Jurkat, Clone E6-1 (cell line): ENCODE measurements at places on chromosomes 5 and 9.
A peak's percentile ranks its signal among the peaks of the same experiment; 100 is the strongest.

DNA sequence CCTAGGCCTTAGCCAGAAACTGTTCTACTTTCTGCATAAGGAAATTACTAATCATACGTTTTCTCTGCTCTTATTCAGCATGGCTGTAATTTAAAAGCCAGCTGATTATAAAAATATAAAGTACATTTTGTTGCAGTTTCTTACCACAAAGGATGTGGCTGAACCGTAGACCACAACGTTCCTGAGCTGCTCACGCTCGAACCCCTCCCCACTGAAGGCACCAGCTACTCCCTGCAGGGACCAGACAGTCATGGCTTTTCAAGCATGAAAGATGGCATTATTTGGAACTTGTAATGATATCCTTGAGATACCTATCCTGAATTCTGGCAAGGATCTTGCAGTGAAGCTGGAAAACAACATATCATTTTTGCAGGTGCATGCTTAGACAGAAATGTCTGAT lies 91.8 kb upstream of the DMRT1 start:
- DNase-seq = peak; percentile 94

DNA sequence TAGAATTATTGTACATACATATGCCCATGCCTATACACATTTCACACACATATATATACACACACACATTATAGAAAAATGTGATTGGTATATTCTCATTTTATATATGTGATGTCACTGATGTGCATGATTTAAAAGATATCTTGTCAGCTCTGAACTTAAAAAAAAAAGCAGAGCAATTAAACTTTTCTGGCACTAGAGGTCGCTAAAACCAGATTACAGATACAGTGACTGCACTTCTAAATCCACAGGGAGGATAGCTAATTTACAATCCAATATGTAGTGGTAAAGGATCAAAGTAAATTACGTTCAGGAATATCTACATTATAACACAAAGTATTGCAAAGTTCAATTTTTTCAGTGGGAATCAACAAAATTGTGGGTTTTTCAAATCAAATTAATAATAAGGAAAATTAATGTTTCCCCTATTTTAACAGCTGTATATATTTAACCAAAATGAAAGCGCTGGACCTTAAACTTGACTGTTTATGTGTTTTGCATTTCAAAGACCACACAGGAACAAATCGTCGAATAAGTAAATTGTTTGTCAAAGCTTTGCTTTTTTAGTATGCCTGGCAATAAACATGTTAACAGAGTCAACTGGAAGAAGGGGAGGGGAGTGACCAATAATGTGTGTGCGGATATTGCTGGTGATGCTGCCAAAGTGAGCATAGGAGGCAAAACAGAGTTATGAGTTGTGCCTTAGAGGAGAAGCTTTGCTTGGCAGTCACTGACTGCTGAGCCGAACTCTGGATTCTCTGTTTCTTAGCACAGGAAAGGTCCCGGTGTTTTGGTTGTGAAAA lies 1201.4 kb upstream of the C9orf72 start:
- peak; percentile 33 for DNase-seq

- no peak for DNase-seq
Measured at GRCh38 chr5:12675959-12676358, 771.7 kb upstream of the CTNND2 start.

DNA sequence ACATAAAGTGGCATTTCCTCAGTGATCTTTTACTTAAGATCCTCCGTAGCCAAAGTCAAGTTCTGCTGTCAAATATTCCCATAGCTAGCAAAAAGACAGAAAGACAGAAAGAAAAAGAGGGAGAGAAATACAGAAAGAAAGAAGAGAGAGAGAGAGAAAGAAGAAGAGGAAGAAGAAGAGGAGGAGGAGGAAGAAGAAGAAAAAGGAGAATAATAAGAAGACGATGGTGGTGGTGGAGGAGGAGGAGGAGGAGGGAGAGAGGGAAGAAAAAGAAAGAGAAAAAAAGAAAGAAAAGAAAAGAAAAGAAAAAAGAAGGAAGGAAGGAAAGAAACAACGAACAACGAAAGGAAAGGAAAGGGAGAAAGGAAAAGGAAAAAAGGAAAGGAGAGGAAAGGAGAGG lies 54.1 kb downstream of the FAT2 start:
- DNase-seq = no peak

GRCh38 chr9:16120231-16120641 lies 567.4 kb downstream of the CCDC171 start:
- no peak for DNase-seq

GRCh38 chr9:92003308-92004044 lies 53.4 kb upstream of the ROR2 start:
- no peak for DNase-seq

- no peak for DNase-seq
Measured at GRCh38 chr5:131206772-131207171, 36.0 kb downstream of the LYRM7 start.

DNA sequence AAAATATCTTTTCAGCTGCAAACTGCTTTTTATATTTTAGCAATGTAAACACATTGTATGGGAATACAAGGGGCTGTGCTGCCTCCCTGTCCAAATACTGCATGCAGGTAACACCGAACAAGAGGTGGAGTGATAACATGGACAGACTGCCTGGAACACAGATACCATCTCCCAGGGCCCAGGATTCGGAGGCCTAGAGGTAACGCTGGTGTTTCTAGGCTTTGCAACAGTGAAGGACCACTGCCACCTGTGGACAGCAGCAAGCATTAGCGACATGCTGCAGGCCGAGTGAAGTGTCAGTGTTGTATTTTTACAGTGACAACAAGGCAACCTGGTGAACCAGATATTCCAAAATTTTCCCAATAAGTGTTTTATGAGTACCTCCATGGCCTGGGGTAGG lies 379.1 kb downstream of the DMRT2 start:
- no peak for DNase-seq

DNA sequence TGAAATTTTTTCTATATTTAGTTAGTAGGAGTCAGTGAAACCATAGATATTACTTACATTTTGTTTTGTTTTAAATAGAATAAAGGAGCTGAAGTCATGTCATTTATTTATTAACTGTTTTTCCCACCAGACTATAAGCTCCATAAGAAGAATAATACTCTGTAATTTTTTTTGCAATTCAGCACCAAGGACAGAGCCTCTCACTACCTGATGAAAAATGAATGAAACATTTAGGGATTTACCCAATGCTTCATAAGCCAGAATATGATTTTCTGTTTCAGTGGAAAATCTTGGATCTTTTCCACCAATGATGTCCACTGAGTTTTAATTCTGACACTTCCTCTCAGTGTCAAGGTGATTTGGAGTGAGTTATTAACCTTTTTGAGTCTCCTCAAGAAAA lies 624.9 kb upstream of the GRAMD2B start:
- peak; percentile 12 for DNase-seq

DNA sequence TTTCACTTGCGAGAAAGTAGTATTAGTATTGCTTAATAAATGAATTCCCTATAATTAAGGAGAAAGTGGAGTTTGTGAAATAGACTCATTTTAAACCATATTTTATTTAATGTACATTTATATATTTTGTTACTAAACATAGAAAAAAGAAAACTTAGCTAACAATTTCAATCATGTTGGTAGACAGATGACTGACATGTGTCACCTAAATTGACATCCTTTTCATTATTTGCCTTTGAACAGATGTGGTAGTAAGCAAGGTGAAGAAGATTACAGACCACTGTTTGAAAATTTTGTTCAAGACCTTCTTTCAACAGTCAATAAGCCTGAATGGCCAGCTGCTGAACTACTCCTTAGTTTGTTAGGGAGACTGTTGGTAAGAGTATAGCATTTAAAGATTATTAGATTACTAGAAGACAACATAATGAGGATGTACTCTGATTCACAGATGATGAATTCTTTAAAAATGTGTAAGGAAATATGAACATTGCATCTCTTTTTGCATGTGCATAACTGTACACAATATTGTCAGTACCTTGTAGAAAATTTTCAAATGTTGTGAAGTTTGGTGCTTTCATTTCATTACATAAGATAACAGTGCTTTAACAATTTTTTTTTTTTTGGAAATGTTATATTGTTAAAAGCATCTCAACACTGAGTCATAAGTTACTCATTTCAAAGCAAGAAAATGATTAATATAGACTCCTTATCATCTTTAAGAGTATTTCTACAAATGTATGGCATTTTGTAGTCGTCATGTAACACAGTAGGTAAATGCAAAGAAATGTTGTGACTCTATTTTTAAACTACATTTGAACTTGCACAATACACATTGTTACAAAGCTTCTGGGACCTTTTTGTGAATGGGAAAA lies 139.5 kb downstream of the NIPBL start:
- no peak for DNase-seq

DNA sequence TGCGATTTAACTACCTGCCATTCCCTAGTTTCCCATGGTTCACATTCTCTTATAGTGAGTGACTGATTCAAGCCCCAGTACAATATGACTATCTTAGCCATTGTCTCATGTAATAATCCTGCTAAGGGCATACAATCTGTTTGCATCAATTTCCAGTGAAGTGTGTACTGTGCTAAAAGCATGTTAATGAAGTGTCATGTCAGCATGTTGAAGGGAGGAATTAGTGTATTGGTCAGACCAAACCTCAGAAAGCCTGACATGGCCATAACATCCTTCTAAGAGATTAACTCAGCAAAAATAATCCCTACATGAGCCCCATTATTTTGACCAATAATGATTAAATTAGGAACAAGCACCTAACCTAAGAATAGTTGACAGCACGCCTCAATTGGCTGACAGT lies 442.4 kb downstream of the ENC1 start:
- no peak for DNase-seq

DNA sequence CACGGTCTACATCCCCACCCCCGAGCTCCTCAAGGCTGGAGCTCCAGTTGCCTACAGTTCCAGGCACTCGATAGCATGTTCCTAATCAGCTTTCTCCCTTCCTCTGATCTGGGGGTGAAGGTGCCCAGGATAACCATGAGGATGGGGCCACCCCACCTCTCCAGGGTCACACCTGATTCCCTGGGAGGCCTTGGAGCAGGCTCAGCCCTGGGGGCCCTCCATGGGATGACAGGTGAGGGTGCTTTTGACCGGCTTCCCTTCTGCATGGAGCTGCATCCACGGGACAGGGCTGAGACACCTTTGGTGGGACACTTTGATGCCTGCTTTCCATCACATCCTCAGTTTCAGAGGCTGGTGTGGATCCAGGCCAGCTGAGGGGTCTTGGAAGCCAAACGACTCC lies 28.6 kb downstream of the GADD45G start:
- no peak for DNase-seq

GRCh38 chr9:131180454-131180853 lies 55.1 kb downstream of the NUP214 start:
- DNase-seq = no peak

DNA sequence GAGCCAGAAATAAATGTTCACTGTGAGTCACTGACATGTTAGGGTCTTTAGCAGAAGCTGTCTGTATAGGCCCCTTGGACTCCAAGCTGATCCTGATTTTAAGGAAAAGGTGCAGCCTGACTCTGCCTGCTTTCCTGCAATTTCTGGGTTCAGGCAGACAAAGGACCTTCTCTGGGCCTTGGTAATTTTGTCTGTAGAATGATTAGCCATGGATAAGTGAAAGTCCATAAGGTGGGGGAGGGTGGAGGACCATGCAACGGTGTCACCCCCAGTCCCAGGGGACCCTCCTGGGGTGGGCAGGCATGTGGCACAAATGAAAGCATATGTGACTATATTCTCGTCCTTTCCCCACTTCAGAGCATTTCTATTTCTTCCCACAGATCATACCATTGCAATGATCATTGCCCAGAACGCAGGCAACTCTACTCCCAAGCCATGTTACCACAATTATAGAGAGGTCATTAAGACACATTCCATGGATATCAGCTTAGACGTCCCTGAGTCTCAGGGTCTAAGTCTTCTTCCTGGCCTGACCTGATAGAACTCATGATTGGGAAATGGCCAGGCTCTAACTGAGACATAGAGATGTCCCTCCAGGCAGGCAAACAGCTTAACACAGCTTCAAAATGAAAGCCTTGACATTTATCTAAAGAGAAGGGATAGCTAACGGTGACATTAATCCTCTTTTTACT lies 157.9 kb upstream of the ALDH1B1 start:
- no peak for DNase-seq

DNA sequence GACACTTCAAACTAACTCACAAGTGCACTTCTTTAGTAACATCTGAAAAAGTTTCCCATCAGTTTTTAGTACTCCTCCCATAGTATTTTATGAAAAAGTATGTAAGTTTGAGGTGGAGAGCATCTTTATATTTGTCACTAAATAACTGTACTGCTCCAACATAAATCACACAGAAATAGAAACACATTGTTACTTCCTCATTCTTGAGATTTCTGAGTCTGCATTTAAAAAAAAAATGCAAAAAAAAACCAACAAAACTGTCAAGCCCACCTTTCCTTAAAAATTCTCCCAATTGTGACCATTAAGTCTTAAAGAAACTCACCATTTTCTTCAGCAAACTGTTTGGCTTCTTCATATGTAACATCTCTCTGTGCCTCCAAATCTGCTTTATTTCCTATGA lies 18.7 kb downstream of the RAB14 start:
- DNase-seq = no peak

DNA sequence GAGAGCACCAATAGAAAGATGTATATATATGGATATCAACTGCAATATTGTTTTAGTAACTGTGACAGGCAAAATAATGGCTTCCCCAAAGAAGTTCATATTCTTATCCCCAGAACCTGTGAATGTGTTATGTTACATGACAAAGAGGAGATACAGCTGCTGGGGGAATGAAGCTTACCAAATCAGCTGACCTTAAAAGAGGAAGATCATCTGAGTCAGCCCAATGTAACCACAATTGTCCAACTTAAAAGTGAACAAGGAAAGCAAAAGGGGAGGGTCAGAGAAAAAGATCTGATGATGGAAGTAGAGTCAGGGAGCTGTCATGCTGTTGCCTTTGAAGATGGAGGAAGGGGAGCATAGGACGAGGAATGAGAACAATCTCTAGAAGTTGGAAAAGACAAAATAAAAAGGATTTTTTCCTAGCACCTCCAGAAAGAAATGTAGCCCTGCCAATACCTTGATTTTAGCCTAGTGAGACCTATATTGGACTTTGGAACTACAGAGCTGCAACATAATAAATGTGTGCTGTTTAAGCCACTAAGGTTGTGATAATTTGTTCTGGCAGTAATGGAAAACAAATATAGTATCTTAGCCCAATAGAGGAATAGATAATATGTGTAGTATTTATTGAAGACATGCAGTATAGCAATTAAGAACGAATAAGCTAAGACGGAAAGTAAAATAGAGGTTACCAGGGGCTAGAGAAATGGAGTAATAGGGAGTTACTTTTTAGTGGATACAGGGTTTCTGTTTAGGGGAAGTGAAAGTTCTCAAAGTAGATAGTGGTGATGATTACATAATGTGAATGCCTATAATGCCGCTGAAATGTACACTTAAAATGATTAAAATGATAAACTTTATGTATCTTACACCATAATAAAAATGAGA lies 115.9 kb downstream of the PIK3R1 start:
- no peak for DNase-seq

DNA sequence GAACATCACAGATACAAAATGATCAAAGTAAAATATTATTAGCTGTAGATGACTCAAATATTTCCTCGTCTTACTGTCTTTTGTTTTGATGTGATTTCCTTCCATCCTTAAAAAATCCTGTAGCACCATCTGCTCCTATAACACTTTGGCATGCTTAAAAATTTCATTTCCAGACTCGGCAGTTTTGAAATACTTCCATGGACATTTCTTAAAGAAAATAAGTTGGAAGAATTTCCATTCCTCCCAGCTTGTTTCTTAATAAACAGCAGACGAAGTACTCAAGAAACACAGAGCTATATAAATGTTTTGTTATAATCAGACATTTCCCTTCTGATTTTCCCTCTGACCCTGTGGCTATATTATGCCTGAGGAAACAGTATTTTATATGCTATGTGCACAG lies 41.2 kb upstream of the SVEP1 start:
- DNase-seq = no peak

- DNase-seq = no peak
Measured at GRCh38 chr5:132764051-132764450, 13.0 kb downstream of the SEPTIN8 start.

GRCh38 chr5:142597546-142598337 lies 88.1 kb downstream of the FGF1 start:
- no peak for DNase-seq
